ENCODE measurements at places on chromosomes 6 and 20. TPM values are rescaled to one million over a fixed set of nuclear protein-coding genes. Genes with fewer than 3 reads are reported as not detected.

DNA sequence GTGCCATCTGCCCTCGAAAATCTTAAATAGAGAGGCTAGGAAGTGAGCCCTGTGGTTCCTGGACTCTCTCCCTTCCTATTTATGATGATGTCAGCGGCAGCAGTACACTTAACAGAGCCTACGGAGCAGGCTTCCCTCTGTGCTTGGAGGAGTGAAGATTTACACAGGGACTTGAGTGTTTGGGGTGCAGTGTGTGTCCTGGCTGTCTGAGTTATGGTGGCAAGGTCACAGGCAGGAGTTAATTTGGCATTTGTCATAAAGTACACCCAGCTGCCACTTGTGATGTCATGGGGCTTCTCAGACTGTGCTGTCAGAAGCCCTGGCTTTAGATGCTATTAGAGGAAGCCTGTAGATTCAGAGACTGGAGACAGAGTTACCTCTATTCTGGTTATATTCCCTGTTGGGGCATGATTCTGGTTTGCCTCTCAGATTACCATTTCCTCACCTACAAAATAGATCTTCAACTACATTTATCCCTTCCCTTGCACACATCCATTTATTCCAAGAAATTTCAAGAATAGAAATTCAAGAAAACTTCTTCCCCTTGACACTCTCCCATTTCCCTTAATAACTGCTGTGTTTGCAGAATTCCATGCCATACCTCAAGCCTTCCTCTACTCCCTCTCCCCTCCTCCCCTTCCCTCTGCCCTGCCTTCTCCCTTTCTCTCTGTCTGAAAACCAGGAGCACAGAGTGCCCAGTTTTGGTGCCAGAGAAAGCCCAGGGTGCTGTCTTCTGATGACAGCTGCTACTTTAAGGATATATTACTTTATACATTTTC lies 72.1 kb downstream of the SLC24A3 start:
- no peak for DNase-seq

Gene NR2E1
- not detected for total RNA-seq

Gene HLA-DPA1
- total RNA-seq, result 665 TPM

- no peak for DNase-seq
Measured at GRCh38 chr6:41878246-41878645, 16.9 kb downstream of the USP49 start.

- DNase-seq, result no peak
Measured at GRCh38 chr20:26167499-26167898, 470.8 kb upstream of the ZNF337 start.

DNA sequence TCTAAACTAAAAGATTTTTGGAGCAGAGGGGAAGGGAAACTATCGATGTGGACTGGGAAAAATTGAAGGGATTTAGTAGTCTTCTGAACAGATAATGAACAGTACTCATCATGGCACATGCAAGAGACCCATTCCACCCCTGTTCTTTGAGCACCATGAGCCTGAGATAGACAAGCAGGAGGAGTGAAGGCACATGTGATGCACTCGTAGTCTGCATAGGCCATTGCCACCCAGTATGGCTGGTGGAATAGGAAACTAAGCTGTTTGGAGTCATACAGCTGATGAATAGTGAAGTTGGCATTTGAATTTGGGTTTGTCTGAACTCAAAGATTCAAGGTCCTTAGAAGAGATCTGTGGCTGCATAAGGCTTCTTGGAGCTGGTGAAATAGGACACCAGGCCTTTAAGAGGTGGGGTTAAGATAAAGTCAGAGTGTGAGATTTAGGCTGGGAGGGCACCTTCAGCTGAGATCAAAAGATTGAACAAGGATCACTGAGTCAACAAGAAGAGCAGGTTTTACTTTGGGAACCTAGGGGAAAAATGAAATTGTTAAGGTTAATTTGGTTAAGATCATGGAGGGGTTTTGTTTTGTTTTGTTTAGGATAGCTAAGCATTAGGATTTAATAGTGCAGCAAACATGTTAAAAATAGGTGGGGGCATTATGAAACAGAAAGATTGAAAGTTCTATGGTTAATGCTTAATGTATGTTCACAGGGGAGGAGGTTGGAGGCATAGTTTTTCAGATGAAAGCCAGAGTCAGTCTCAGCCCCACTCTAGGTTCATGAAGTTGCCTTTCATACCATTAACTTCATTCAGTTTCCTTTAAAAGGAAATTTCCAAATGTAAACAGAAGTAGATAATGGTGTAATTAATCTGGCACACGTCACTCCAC lies 148.8 kb downstream of the ARID1B start:
- DNase-seq, result no peak

- peak; percentile 81 for DNase-seq
Measured at GRCh38 chr6:20404641-20405032, 3.0 kb downstream of the E2F3 start.

Gene LZTS3
- total RNA-seq, result 6.4 TPM

Gene PXMP4
- total RNA-seq, result 6.8 TPM

DNA sequence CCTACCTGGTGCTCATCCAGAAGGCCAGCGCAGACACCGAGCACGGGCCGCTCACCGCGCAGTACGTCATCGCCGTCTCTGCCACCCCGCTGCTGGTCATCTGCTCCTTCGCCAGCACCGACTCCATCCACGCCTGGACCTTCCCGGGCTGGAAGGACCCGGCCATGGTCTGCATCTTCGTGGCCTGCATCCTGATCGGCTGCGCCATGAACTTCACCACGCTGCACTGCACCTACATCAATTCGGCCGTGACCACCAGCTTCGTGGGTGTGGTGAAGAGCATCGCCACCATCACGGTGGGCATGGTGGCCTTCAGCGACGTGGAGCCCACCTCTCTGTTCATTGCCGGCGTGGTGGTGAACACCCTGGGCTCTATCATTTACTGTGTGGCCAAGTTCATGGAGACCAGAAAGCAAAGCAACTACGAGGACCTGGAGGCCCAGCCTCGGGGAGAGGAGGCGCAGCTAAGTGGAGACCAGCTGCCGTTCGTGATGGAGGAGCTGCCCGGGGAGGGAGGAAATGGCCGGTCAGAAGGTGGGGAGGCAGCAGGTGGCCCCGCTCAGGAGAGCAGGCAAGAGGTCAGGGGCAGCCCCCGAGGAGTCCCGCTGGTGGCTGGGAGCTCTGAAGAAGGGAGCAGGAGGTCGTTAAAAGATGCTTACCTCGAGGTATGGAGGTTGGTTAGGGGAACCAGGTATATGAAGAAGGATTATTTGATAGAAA lies 2.0 kb downstream of the SLC35D3 start:
- DNase-seq, result peak; percentile 10
